ENCODE measurements at places on chromosomes 6 and 20. TPM values are rescaled to one million over a fixed set of nuclear protein-coding genes. Genes with fewer than 3 reads are reported as not detected.

Gene IRAK1BP1
- 0.28 TPM for total RNA-seq

Gene ALDH8A1
- total RNA-seq = not detected

Gene KCNK15
- total RNA-seq = not detected

Gene RBCK1
- total RNA-seq = 208 TPM

Gene BMP5
- not detected for total RNA-seq

Gene IRF4
- total RNA-seq = not detected

Gene OR12D2
- total RNA-seq = not detected

Gene THBS2
- total RNA-seq = not detected

Gene OVOL2
- total RNA-seq = 18.8 TPM

Gene LY6G6D
- not detected for total RNA-seq

Gene MYB
- total RNA-seq = 14.5 TPM

Gene SLC23A2
- 2.6 TPM for total RNA-seq

Gene TRIM40
- total RNA-seq = not detected

Gene CGAS
- 21.4 TPM for total RNA-seq

Gene TMEM200A
- not detected for total RNA-seq

Gene NKX2-4
- not detected for total RNA-seq

Gene NKAIN4
- not detected for total RNA-seq

Gene GLP1R
- total RNA-seq = not detected

Gene MTFR2
- total RNA-seq = 5.7 TPM

Gene FAM209B
- not detected for total RNA-seq

Gene TFAP2B
- total RNA-seq = not detected

Gene DLGAP4
- total RNA-seq = 21.4 TPM

Gene CDH4
- not detected for total RNA-seq

Gene RGS17
- total RNA-seq = 1.3 TPM

Gene EFCAB8
- 0.10 TPM for total RNA-seq

Gene CLPSL2
- total RNA-seq = not detected

All from HT-29 (cell line).